ENCODE measurements at places on chromosomes 12 and 14.

GRCh38 chr12:77788231-77789168 lies 42.2 kb upstream of the NAV3 start:
- DNase-seq = no peak

- DNase-seq = no peak
Measured at GRCh38 chr12:109949089-109949488, 47.1 kb downstream of the GIT2 start.

- DNase-seq = no peak
Measured at GRCh38 chr14:91751719-91752118, 19.8 kb upstream of the CATSPERB start.

- DNase-seq = no peak
Measured at GRCh38 chr12:49400304-49400703, 33.0 kb downstream of the SPATS2 start.

GRCh38 chr12:102067574-102068258 lies 5.9 kb upstream of the WASHC3 start:
- DNase-seq = no peak

- no peak for DNase-seq
Measured at GRCh38 chr14:100471441-100472093, 115.7 kb downstream of the BEGAIN start.

- no peak for DNase-seq
Measured at GRCh38 chr14:78071016-78071549, 99.1 kb upstream of the NRXN3 start.

- no peak for DNase-seq
Measured at GRCh38 chr14:102574281-102575159, 17.9 kb upstream of the RCOR1 start.

GRCh38 chr12:12263909-12264308 lies 2.9 kb downstream of the LRP6 start:
- no peak for DNase-seq

DNA sequence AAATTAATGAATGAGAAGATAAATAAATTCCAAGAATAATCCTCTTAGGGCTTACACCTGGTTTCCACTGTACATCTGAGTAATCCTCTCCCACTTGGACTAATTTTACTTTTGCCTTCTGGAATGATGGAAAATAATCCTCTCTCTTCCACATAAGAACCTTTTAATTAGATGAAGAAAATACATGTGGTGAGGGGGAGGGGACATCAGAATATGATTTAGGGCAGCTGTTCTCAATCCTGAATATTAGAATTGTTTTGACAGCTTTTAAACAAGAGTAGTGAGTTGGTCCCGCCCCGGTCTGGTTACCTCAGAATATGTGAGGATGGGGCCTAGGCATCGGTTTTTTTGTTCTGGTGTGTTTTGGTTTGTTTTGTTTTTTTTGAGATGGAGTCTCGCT lies 51.5 kb downstream of the HECTD4 start:
- DNase-seq = no peak

- DNase-seq = no peak
Measured at GRCh38 chr12:585062-586061, 77.9 kb downstream of the NINJ2 start.

- DNase-seq = no peak
Measured at GRCh38 chr12:69150083-69150795, 89.1 kb upstream of the CPSF6 start.

- DNase-seq = no peak
Measured at GRCh38 chr12:88553941-88554658, 26.2 kb downstream of the KITLG start.

DNA sequence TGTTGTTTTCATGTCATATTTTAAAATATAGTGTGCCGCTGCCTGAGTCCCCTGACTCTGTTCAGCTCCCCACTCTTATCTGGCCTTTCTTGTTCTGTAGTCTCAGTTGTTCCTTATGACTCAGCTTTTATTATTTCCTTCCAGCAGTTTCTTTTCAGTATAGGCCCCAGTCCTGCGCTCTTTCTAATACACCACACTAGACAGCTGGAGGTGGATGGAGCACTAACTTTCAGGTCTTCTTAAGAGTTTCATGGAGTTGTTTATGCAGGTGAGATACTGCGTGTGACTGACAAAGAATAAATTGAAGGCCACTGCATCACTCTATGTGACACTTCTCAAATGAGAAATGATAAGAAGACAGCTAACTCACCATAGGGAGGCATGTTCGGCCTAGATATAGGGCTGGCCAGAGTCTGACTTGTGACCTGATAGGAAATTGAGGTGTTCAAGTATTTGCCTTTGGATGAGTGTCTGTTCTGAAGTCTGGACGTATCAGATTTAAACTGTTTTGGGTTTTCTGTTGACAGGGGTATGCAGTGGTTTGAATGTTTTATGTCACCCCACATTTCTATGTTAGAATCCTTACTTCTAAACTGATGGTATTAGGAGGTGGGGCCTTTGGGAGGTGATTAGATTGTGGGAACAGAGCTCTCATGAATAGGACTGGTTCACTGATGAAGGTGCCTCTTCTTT lies 60.8 kb upstream of the CLMN start:
- no peak for DNase-seq

- DNase-seq = no peak
Measured at GRCh38 chr12:128109636-128110035, 157.3 kb upstream of the TMEM132C start.

DNA sequence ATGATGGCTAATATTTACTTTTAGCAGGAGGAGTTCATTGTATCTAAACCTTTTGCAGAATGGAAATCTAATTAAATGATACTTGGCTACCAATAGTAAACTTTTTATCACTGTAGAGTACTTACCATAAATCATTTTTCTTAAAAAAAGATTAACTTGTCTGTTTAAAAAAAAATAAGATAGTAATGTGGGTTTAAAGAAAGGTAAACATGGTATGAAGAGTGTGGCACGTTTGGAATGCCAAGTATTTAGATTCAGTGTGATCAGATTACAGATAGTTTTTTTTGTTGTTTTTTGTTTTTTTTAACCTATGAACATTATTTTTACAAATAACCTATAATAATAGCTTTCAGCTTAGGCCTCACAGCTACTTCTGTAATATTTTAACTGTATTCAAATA lies 25.8 kb downstream of the KTN1 start:
- peak; percentile 42 for DNase-seq

GRCh38 chr14:77950371-77951063 lies 150.6 kb downstream of the ADCK1 start:
- DNase-seq = no peak

- no peak for DNase-seq
Measured at GRCh38 chr14:99664058-99664936, 19.4 kb downstream of the HHIPL1 start.

DNA sequence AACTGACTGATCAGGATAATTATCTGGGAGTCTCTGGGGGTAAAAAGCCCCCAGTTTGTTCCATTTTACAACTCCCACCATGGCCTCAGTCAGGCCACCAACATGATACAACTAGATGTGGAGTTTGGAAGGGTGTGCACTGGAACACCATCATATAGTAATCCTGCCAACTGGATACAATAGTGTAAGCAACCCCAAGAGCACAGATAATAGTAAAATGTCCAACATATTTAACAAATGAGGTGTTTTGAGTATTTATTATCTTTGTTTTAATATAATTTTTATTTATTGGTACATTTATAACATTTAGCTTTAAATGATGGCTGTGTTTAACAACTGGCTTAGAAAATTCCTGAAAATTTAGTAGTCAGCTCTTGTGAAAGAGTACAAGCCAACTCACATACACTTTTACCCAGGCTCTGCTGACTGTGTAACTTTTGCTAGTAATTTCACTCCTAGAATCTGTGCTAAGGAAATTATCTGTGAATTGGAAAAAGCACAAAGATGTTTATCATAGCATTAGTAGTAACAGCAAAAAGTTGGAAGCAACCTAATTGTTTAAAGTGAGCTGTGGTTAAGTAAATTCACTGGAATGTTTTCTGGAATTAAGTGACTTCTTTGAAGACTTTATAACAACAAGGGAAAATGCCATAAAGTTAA lies 196.8 kb downstream of the RAD51B start:
- no peak for DNase-seq

DNA sequence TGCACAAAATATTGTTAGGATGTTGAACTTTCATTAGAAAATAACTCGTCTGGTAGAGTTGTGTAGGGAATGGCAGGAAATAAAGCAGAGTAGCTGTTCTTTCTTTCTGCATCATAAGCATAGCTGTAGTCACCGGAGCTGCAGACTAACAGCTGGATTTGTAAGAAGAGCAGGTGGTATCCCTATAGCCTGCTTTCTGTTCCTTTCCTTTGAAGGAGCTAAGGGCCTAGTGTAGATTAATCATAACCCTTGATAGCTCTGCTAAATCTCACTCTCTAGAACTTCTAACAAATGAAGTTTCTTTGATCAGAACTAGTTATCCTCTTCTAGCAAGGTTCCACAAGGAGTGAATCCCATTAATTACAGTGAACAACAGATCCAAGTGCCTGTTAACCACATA lies 3.5 kb downstream of the LMO3 start:
- no peak for DNase-seq

DNA sequence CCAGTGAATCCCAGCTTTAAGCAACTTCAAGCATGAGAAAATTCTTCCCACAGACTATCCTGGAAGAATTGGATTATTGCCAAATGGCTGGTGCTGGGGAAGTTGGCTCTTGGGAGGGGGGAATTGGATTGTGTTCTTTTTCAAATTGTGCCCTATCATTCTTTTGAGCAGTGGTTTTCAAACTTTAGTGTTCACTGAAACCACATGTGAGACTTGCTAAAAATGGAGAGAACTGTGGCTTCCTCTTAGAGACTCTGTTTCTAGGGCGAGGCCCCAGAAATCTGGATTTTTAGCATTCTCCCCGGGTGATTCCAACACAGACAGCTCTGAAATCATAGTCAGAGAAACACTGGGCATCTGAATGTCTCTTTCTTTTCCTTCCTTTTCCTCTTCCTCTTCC lies 14.3 kb upstream of the OTUB2 start:
- DNase-seq = no peak

- DNase-seq = no peak
Measured at GRCh38 chr12:127297327-127297726, 969.6 kb upstream of the TMEM132C start.

- DNase-seq = no peak
Measured at GRCh38 chr14:80434574-80435321, 223.4 kb upstream of the DIO2 start.

DNA sequence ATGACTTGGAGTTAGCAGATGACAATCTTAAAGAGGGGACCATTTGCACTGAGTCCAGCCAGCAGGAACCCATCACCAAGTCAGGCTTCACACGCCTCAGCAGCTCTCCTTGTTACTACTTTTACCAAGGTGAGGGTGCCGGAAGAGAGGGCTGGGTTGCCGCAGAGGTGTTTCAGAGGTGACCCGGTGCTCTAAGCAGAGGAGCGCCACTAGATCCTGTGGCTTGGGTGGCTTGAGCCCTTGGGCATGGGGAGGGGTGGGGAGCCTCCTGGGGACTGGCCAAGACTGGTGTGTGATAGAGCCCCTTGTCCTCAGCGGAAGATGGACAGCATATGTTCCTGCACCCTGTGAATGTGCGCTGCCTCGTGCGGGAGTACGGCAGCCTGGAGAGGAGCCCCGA lies 17.7 kb downstream of the POP5 start:
- no peak for DNase-seq

- no peak for DNase-seq
Measured at GRCh38 chr14:37707716-37708115, 112.3 kb downstream of the TTC6 start.

GRCh38 chr14:81533212-81533535 lies 479 bp downstream of the SEL1L start:
- no peak for DNase-seq

DNA sequence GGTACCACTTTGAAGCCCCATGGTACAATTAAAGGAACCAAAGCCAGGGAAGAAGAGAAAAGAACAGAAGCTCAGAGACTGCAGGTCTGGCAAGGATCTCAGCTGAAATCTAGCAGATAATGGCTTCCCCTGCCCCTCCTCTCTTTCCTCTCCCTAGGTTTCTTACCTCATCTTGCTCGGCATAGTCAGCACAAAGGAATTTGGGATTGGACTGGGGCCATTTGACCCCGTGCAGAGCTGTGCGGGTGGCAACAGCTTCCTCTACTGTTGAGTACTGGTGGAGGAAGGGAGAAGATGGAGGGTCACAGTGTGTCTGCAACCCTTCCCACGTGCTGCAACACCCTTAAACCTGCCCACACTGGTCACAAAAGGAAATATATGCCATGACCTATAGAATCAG lies 4.7 kb upstream of the CDH24 start:
- DNase-seq = peak; percentile 94

DNA sequence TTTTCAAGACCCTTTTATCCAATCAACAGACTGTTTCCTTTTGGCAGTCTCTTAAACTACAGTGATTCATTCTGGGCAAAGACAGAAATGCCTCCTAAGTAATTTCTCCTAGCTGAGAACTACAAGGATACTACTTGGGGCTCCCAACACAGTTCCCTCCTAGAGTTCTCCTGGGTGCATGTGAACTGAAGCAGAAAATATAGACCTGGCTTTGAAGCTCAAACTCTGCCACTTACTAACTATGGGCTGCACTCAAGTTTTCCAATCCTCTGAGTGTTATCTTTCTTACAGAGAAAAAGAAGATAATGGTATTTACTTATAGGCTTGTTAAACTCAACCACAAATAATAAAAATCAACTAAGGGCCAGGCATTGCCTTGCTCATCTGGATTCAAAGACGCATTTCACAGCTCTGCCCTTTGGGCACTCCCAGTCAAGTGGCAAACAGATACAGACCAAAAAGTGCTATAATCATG lies 97.6 kb downstream of the EFCAB11 start:
- no peak for DNase-seq

GRCh38 chr14:101071493-101071906 lies 168.0 kb upstream of the RTL1 start:
- DNase-seq = no peak

GRCh38 chr12:102874819-102875218 lies 42.2 kb downstream of the PAH start:
- no peak for DNase-seq

- DNase-seq = peak; percentile 8
Measured at GRCh38 chr12:100234166-100234565, 32.7 kb downstream of the DEPDC4 start.

DNA sequence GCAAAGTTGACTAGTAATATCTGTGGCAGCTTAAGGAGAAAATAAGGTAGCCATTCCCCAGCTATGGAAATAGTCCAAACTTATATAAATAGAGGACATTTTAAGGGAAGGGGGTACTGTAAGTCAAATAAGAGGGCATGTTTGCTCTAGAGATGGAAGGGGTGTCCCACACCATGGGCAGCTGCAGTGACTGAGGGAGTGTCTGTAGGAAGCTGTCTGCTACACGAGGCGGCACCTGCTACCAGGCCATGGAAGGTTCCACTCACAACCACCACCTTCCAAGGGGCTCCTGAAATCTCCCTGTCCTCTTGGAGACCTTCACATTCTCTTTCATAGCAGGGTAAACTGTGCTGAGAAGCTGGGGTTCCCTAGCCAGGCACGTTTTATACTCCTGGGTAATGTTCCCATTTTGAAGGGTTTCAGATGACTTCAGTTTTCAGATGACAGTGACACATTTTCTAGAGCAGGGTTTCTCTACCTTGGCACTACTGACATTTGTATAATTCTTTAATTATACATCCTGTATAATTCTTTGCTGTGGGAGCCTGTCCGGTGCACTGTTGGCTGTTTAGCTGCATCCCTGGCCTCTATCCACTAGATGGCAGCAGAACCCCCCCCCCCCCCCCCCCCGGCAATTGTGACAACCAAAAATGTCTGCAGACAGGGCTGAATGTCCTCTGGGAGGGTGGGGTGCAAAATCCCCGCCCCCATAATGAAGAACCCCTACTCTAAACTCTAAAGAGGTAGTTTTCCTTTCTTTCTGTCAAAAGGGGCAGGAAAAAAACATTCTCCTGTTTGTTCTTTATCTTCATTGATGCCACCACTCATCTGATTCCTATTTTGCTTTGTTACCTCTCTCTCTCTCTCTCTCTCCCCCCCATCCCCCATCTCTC lies 11.6 kb upstream of the SMCO2 start:
- no peak for DNase-seq

- DNase-seq = no peak
Measured at GRCh38 chr14:87461704-87462103, 531.3 kb downstream of the GALC start.

All from HS-27A (cell line).